Stimulated activated CD4-positive, alpha-beta T cell treated with anti-CD3 and anti-CD28 coated beads, Interleukin-4, amount 100 ng/mL, for 4 hours (primary cell): ENCODE measurements at places on chromosomes 4 and X.
A peak's percentile ranks its signal among the peaks of the same experiment; 100 is the strongest.

DNA sequence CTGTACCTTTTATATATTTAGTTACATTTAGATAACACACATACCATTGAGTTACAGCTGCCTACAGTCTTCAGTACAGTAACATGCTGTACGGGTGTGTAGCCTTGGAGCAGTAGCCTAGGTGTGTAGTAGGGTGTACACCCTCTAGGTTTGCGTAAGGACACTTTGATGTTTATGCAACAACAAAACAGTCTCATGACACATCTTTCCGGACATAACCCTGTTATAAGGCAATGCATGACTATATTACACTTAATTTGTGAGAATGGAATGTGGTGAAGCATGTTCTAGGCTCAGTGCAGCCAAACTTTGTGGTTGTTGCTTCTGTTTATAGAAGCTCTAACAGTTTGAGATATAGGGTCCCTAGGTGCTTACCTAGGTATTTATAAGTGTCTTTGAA lies 65.4 kb downstream of the SPRY1 start:
- no peak for DNase-seq

- no peak for DNase-seq
Measured at GRCh38 chrX:9597361-9598035, 132.6 kb downstream of the TBL1X start.

DNA sequence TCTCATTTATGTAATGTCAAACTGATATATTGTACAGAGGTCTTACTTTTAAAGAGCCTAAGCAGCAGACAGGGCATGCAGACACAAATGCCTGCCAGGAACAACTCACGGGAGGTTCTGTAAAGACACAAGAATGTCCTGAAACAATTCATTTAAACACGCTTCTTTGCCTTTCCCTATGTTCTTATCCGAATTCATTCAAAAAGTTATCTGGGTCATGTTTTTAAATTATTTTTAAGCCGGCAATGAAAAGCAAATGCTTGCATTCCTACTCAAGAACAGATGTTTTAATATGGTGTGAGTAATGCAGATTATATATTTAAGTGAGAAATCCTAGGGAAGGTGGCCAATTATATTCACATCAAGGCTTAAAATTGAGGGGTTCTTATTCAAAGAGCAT lies 192.6 kb downstream of the PDGFC start:
- no peak for DNase-seq

DNA sequence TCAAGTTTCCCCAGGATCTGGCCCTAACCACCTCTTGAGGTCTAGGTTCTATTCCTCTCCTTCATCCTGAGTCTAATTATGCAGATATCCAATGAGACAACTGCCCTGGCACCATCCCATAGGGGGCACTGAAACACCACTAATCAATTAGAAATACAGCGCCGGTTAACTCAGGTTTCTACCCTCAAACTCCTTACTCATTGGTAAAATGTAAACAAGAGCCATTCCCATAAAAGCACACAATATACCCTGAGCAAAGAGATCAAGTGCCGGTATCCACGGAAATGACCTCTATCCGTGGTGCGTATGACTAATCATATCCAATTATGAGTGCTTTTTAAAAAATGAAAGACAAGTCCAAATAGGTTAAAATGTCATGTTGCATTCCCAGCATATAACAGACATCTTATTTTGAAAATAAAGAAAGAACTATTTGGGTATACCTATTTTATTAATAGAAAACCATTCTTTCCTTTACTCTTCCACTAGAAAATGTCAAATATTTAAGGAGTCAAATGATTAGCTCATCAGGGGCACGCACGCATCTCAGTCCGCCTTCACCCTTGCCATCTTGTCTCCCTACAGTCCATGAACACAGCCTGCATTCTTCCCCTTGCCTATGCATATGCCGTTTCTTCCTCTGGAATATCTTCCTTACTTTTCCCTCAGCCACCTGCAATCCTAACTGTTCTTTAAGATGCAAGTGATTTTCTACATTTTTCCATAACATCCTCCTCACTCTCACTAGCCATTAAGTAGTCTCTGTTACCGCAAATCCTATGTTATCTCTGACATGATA lies 141.1 kb downstream of the MAML3 start:
- DNase-seq: peak; percentile 61

DNA sequence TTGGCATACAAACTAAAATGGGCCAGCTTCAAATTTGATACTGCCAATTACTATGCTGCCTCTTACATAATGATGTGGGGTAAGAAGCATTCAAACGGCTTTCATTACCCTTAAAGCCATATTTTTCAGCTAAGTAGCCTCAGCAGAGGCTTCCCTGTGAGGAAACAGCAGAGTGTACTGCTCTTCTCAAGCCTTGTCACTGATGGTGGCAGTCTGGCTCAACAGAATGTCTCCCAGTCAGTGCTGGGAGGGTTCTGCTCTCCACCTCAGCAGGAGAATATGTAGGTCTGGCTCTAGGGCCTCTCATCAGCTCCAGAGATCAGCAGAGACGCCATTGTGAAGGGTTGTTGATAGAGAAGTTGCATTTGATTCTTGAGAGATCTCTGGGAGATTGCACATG lies 44.6 kb upstream of the MBNL3 start:
- no peak for DNase-seq

DNA sequence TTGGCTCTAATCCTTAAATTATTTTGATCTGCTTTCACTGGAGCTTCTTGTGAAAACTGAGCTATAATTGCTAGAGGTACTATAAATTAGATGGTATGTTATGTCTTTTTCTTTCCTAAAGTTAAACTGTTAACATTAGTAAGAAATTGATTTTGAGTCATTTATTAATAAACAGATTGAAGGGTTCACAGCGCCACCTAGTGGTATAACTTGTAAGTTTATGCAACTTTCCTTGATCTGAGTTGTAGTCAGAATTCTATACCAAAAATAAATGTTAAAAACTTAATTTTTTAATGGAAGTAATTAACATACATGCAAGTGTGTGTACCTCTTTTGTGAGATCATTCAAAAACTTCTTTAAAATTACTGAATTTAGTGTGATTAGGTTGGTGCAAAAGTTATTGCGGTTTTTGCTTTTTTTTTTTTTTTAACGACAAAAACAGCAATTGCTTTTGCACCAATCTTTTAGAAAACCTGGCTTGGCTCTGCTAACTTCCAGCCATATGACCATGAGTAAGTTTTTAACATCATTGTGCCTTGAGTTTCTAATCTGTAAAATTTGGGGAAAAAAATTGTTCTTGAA lies 151.5 kb downstream of the CENPC start:
- no peak for DNase-seq

DNA sequence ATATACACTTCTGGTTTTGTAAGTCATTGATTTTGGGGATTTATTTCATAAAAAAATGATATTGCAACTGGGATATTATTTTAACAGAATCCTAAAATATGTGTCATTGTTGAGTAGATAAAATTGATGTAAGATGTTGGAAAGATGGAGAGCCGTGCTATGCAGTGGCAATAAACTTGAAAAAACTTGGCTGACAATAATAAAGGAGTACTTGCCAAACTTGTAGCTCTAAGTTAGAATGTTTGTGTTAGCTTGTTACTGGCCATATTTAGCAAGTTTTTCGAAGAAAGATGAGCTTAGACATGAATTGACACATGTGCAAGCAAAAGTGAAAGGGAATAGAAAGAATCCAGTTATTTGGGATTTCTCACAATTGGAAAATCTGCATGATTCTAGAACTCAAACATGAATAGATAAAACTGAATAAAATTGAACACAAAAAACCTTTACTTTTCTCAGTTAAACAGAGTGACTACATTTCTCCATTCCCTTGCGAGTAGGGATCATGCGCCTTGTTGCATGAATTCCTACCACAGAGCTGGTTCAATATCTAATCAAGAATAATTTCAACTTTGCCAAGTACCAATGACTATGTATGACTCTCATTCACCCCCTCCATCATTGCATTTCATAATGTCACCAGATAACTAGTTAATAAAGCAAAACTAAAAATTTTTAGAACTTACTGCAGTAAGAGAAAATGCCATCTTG lies 327.8 kb downstream of the CAMK2D start:
- no peak for DNase-seq

DNA sequence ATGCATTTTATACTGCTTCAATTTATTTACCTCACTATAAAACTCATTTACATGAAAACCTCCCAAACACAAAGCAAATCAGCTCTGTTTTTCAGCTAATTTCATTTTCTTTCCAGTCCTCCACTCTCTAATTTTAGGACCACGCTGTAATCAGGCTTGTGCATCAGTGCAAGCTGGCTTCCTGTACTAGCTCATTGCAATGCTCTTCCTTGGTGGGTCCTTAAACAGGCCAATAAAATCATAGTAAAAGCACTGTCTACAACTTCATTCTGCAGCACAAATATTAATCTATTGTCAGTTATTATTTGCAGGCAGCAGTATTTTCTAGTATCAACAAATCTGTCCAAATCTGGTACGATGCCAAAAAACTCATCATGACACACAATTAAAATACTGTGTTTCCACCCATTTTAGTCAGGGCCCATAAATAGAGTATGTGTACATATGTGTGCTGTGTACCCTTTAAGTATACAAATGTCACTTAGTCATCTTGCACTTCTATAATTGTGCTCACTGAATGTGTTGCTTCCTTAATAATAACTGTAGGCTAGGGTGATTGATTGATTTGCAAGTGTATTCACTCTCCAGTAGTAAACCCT lies 178.2 kb upstream of the HCCS start:
- no peak for DNase-seq

GRCh38 chr4:40525752-40526598 lies 103.7 kb downstream of the RBM47 start:
- DNase-seq: no peak

DNA sequence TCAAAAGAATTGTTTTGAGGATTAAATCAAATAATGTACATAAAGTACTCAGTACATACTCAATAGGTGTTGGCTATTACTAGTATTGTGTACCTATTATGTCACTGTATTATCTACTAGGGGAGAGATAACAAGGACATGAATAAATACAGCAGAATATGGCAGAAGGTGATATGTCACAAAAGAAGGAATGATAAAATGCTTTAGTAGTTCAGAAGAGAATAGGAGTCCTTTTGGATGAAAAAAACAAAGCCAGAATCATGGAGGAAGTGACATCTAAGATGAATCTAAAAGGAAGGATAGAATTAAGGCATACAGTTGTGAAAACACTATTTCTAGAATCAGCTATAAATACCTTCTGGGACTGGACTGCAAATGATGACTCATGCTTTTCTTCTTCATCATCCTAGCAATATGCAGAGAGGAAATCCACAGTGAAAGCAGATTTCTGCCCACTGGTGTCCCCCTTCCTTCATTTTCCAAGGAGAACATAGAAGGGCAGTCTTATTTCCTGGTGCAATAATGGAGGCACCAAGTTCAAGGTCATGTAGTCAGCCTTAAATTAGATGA lies 98.7 kb downstream of the GLUD2 start:
- no peak for DNase-seq

GRCh38 chrX:153989973-153990655 lies 17.6 kb downstream of the TMEM187 start:
- no peak for DNase-seq

DNA sequence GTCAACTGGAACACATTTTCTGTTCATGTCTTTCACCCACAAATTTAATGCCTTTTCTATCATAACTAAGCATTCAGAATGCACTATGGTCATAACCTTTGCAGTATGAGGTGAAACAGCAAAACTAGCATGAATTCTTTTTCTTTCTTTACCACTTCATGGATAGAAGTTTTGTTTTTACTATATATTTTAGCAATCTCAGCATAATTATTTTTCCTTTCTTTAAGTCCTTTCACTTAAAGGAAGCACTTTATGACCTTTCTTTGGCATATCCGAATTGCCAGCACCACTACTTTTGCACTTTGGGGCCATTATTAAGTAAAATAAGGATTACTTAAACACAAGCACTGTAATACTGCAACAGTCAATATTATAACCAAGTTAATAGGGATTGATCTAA lies 115.1 kb upstream of the DKK2 start:
- no peak for DNase-seq

- no peak for DNase-seq
Measured at GRCh38 chrX:139448996-139449395, 81.5 kb upstream of the F9 start.

DNA sequence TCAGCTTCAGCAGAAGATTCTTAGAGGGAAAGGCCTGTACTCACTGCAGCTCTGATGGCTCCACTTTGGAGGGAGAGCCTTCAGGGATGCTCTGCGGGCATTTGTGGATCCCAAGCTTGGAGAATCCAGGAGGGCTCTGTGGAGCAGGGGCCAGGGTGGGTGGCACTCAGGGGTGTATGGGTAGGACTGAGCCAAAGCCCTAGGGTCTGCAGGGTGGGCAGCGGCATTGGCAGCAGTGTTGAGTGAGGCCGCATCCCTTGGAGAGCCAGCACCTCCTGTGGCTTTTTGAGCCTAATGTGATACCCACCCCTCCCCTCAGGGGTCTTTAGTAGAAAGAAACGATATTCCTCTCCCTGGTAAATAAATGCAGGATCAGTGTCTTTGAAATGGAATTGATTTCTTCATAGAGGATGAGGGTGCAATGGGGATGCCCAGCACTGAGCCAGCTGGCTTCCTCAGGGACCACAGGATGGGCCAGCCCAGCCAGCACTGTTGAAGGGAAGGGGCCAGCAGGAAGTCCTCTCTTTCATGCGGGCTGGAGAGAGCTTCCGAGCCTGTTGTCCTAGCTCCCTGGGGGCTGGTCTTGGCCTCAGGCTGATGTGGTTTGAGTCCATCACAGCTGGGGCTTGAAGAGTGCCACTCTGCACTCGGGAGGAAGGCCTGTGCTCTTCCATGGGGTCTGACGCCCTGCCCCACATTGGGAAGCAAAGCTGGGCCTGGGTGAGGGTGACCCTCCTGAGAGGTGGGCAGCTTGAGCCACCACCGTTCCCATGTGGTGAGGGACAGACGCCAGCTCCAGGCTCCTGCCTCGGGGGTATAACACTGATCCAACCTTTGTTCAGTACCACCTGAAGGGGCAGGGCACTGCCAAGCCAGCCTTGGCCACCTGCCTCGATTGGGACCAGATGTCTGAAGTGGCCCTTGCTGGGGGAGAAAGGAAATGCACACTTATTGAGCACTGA lies 49.5 kb downstream of the PSAPL1 start:
- no peak for DNase-seq

DNA sequence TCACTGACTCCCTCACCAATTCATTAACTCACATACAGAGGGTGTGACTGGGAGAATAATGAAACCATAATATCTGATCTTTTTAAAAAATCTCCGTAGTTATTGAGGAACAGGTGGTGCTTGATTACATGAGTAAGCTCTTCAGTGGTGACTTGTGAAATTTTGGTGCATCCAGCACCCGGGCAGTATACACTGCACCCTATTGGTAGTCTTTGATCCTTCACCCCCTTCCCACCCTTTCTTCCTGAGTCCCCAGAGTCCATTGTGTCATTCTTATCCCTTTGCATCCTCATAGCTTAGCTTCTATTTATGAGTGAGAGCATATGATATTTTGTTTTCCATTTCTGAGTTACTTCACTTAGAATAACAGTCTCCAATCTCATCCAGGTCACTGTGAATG lies 1143.8 kb downstream of the PCDH19 start:
- DNase-seq: no peak

DNA sequence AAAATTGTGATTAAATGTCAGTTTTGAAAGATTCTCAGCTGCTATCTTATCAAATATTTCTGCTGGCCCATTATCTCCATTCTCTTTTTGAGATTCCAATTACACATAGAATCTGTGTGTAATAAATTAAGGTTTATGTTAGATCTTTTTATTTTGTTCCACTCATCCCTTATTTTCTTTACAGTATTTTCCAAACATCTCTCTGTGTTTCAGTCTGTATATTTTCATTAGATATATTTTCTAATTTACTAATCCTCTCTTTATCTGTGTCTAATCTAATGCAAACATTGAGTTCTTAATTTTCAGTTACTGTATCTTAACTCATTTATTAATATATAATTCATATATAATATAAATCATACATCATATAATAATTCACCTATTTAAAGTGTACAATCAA lies 268.7 kb downstream of the DCHS2 start:
- no peak for DNase-seq

- no peak for DNase-seq
Measured at GRCh38 chrX:131977619-131978018, 45.5 kb upstream of the STK26 start.
